ENCODE measurements at places on chromosomes 12 and 14. TPM values are rescaled to one million over a fixed set of nuclear protein-coding genes. Genes with fewer than 3 reads are reported as not detected.

TPH2 gene
- total RNA-seq, result not detected

KRT5 gene
- 0.65 TPM for total RNA-seq

FGD6 gene
- total RNA-seq, result 22.9 TPM

FGF6 gene
- total RNA-seq, result not detected

LMNTD1 gene
- 2.6 TPM for total RNA-seq

LIN7A gene
- total RNA-seq, result 14.6 TPM

PTMS gene
- total RNA-seq, result 267 TPM

FOXG1 gene
- total RNA-seq, result not detected

BDKRB1 gene
- not detected for total RNA-seq

ADAMTS20 gene
- total RNA-seq, result not detected

DTX1 gene
- total RNA-seq, result 6.8 TPM

KCNC2 gene
- not detected for total RNA-seq

GRCh38 chr12:120834489-120835303, 69.5 kb downstream of the SPPL3 start:
- no peak overlapping the region for H3K4me3 ChIP-seq
- H3K36me3 ChIP-seq, result no peaks in the 10 kb centered on the region
- peak overlapping the region; percentile 38 for H3K27ac ChIP-seq
- DNase-seq, result no peak
- H3K27me3 ChIP-seq, result no peaks in the 10 kb centered on the region

DNA sequence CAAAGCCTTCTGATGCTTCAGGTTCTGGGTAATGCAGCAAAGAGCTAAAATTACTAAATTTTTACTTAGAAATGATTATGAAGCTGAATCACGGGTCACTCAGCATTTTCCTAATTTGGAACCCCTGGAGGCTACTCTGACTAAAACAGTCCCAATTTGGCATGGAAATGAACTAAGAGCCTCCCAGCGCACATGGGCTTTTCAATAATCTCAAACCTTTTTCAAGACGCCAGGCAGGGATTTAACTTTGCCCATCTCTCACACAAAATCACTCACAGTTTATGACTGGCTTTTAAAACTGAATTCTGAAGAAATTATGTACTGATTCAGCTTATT, 68.3 kb downstream of the LLPH start:
- no peak for DNase-seq
- H3K4me1 ChIP-seq, result no peaks in the 10 kb centered on the region
- no peaks in the 10 kb centered on the region for H3K36me3 ChIP-seq
- H3K27ac ChIP-seq, result no peak overlapping the region
- no peaks in the 10 kb centered on the region for H3K27me3 ChIP-seq

DNA sequence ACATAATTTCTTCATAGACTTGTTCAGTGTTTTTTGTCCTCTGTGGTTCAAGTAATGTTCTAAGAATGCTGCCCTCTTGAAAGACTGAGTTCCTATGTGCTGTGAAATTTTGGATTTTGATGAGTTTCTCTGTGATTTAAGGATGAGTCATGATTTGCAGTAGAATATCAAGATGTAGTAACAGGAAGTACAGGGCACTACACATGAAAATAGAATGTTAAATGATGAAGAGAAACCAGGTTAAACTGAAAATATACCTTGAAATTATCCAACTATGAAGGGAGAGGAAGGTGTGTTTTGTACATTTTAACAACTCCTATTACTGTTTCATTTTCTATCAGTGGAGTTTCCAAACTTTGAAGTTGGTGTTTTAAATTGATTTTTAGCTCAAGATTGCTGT, 4.8 kb downstream of the ELK3 start:
- H3K36me3 ChIP-seq, result no peaks in the 10 kb centered on the region
- no peaks in the 10 kb centered on the region for H3K27me3 ChIP-seq
- H3K4me3 ChIP-seq, result no peak overlapping the region
- peaks cover 36% of the 10 kb centered on the region for H3K4me1 ChIP-seq
- H3K27ac ChIP-seq, result no peak overlapping the region

DNA sequence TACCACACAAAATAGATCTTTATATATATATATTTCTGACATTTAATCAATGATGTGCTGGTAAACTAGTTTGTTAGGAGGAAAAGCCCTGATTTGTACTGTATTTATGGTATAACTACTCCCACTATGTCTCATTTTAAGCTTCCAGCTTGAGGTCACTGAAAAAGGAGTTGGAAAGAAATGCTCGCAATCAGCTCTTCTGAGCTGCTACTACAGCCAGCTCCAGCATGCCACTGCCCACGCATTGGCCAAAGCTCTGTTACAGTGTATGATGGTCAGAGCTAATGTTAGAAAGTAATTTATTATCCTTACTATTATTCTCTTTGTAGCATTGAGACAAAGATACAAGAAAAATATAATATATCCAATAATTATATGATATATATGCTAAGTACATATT, 55.0 kb upstream of the PCED1B start:
- H3K4me1 ChIP-seq, result no peaks in the 10 kb centered on the region
- no peak overlapping the region for H3K27ac ChIP-seq
- no peaks in the 10 kb centered on the region for H3K36me3 ChIP-seq
- H3K27me3 ChIP-seq, result no peaks in the 10 kb centered on the region

DNA sequence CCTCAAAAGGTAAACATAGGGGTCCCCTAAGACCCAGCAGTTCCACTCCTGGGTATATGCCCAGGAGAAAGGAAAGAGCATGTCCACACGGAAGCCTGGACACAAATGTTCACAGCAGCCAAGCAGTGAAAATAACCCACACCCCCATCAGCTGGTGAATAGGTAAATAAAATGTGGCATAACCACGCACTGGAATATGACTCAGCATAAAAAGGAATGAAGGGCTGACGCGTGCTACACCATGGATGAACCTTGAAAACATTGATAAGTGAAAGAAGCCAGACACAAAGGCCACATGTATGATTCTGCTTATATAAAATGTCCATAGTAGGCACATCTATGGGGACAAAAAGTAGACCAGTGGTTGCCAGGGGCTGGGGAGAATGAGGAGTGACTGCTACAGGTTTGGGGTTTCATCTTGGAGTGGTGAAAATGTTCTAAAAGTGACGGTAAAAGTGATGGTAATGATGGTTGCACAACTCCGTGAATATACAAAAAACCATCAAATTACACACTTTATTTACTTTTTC, 3.8 kb upstream of the SCARB1 start:
- no peak overlapping the region for H3K4me3 ChIP-seq
- no peaks in the 10 kb centered on the region for H3K27me3 ChIP-seq
- H3K36me3 ChIP-seq, result no peaks in the 10 kb centered on the region

GRCh38 chr12:72075891-72076557, 137.4 kb downstream of the TPH2 start:
- H3K27ac ChIP-seq, result no peak overlapping the region
- DNase-seq, result no peak
- H3K27me3 ChIP-seq, result no peaks in the 10 kb centered on the region
- H3K4me1 ChIP-seq, result no peaks in the 10 kb centered on the region

DNA sequence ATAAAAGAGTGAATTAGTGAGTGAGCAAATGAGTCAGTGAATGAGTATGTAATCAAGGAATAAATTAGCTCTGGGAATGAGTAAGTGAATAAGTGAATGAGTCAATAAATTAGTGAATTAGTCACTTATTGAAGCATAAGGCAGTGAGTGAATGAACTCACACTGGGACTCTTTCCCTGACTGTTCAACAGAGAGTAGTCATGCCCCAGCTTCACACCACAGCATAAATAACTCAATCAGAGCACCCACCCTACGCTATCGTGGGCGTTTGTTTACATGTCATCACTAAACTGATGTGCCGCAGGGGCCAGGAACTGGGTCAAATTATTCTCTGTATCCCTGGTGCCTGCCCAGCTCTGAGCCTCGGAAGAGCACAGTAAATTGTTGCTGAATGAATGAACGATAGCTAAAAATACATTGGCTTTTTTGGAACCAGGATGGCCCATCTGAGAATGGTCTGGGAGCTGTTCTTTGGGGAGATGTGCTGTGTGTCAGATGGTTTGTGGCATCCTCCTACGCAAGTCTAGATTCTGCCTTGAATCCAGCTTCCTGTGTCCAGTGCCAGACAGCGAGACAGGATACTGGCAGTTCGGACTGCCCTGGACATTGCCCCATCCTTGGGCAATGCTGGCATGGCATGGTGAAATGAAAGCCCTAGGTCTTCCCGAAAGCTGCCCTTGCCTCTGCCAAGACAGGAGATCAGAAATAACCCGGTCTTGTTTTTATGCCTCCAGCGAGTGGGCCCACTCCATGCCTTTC, 98.0 kb upstream of the RTL1 start:
- H3K4me1 ChIP-seq, result peaks cover 23% of the 10 kb centered on the region
- DNase-seq, result no peak
- H3K36me3 ChIP-seq, result no peaks in the 10 kb centered on the region
- no peak overlapping the region for H3K4me3 ChIP-seq
- no peak overlapping the region for H3K27ac ChIP-seq

DNA sequence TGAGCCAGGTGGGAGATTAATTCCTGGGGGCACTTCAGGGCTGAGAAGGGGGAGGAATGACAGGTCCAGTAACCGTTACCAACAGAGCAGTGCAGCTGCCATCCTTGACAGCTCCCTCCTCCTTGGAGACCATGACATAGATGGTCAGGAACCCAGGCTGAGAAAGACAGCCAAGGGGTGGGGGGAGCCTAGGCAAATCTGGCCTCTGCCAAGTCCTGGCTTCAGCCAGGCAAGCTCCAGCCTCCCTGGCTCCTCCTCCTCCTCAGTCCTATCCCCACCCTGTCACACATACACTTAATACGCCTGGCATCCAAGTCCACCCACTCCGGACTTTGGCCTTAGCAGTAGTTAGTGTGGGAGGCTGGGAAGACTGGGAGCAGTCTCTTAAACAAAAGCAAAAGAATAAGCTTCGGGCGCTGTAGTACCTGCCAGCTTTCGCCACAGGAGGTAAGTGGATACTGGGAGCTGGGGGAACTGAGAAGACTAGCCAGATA, at the start of gene RDH5:
RDH5 (plus strand) TSS at position 323 of the 494 bp plus-strand sequence. CDS start 792 bp downstream, outside the sequence.
- H3K36me3 ChIP-seq, result peaks cover 43% of the 10 kb centered on the region
- no peaks in the 10 kb centered on the region for H3K27me3 ChIP-seq
- DNase-seq, result no peak
- H3K27ac ChIP-seq, result peak within 1 kb of the TSS; percentile 44

DNA sequence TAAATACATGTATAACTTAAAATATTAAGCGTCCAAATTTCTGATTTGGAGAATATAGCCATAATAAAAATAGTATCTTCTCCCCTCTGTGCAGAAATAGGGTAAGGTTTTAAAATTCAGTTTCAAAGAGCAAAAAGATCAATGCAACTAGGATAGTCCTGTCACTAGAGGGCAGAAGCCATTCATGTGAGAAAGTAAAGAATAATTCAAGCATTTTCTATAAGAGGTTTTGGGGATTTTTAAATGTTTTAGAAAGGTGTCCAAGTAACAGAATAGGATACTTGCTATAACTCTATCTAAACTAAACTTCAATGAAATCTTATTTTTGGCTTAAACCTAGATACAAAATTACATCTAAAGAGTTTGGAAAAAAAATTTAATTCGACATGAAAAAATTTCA, 50.3 kb downstream of the ADAMTS20 start:
- no peaks in the 10 kb centered on the region for H3K4me1 ChIP-seq
- no peaks in the 10 kb centered on the region for H3K36me3 ChIP-seq
- no peaks in the 10 kb centered on the region for H3K27me3 ChIP-seq

DNA sequence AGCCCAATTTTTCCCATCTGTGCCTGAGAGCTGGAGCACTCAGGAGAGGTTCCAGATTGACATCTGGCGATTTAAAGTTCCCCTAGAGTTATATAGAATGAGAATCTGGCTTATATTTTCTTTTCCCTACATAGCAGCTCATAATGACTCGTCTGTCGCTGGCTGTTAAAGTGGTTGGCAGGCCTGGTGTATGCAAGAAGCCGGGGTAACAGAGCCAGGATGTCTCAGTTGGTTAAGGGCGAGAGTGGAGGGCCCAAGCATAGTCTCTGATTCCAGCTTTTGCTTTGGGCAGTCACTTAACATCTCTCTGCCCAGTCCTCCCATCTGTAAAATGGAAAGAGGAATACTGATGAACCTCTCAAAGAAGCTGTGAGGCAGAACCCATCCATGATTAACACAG, 751.6 kb downstream of the NOVA1 start:
- no peaks in the 10 kb centered on the region for H3K27me3 ChIP-seq
- H3K4me3 ChIP-seq, result no peak overlapping the region
- no peak for DNase-seq
- no peaks in the 10 kb centered on the region for H3K36me3 ChIP-seq

DNA sequence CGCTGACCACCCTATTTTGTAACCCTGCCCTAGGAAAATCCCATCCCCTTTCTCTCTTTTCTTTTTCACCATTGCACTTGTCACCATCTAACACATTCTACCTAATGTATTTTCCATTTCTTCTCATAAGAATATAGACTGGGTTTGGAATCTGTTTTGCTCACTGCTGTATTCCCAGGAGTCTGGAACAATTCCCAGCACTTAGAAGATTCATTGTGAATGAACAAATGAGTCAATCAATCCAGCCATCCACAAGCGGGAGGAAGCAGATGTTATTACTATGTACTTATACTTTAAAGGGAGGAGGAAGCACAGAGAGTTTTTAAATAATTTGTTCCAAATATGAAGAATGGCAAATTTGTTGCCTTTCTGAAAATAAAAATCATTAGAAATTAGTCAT, 142.1 kb downstream of the KIF21A start:
- H3K4me1 ChIP-seq, result no peaks in the 10 kb centered on the region
- no peaks in the 10 kb centered on the region for H3K36me3 ChIP-seq
- no peaks in the 10 kb centered on the region for H3K27me3 ChIP-seq
- no peak overlapping the region for H3K27ac ChIP-seq

- no peaks in the 10 kb centered on the region for H3K27me3 ChIP-seq
- no peak for DNase-seq
- H3K36me3 ChIP-seq, result no peaks in the 10 kb centered on the region
- no peaks in the 10 kb centered on the region for H3K4me1 ChIP-seq
Measured at GRCh38 chr14:89107626-89108025, 283.2 kb downstream of the TTC8 start.

- H3K27ac ChIP-seq, result no peak overlapping the region
- H3K4me1 ChIP-seq, result no peaks in the 10 kb centered on the region
- H3K27me3 ChIP-seq, result no peaks in the 10 kb centered on the region
- no peak for DNase-seq
Measured at GRCh38 chr14:66099451-66099850, 386.7 kb upstream of the CCDC196 start.

- H3K36me3 ChIP-seq, result no peaks in the 10 kb centered on the region
- H3K27me3 ChIP-seq, result peaks cover 7% of the 10 kb centered on the region
- peaks cover 22% of the 10 kb centered on the region for H3K4me1 ChIP-seq
- peak overlapping the region; percentile 80 for H3K27ac ChIP-seq
- DNase-seq, result peak; percentile 73
Measured at GRCh38 chr12:94649349-94650142, 811 bp downstream of the TMCC3 start.

GRCh38 chr12:72057330-72057914, 118.8 kb downstream of the TPH2 start:
- no peaks in the 10 kb centered on the region for H3K27me3 ChIP-seq
- H3K27ac ChIP-seq, result no peak overlapping the region
- H3K4me3 ChIP-seq, result no peak overlapping the region
- no peaks in the 10 kb centered on the region for H3K36me3 ChIP-seq

GRCh38 chr12:1030779-1031178, 39.8 kb downstream of the ERC1 start:
- no peak for DNase-seq
- no peak overlapping the region for H3K27ac ChIP-seq
- no peaks in the 10 kb centered on the region for H3K4me1 ChIP-seq
- no peak overlapping the region for H3K4me3 ChIP-seq
- peaks cover 25% of the 10 kb centered on the region for H3K36me3 ChIP-seq

GRCh38 chr14:74835645-74836250, 40.2 kb downstream of the PROX2 start:
- H3K27me3 ChIP-seq, result no peaks in the 10 kb centered on the region
- no peak overlapping the region for H3K4me3 ChIP-seq
- no peak for DNase-seq
- peaks cover 17% of the 10 kb centered on the region for H3K4me1 ChIP-seq
- H3K36me3 ChIP-seq, result peaks cover 30% of the 10 kb centered on the region

- H3K27ac ChIP-seq, result no peak overlapping the region
- no peak overlapping the region for H3K4me3 ChIP-seq
- H3K27me3 ChIP-seq, result no peaks in the 10 kb centered on the region
- DNase-seq, result no peak
Measured at GRCh38 chr12:94674051-94674451, 23.7 kb upstream of the TMCC3 start.

Measured in lower lobe of right lung (tissue), 2 donors.